T-cell (primary cell): ENCODE measurements at places on chromosomes 6 and 20. TPM values are rescaled to one million over a fixed set of nuclear protein-coding genes. Genes with fewer than 3 reads are reported as not detected.

DNA sequence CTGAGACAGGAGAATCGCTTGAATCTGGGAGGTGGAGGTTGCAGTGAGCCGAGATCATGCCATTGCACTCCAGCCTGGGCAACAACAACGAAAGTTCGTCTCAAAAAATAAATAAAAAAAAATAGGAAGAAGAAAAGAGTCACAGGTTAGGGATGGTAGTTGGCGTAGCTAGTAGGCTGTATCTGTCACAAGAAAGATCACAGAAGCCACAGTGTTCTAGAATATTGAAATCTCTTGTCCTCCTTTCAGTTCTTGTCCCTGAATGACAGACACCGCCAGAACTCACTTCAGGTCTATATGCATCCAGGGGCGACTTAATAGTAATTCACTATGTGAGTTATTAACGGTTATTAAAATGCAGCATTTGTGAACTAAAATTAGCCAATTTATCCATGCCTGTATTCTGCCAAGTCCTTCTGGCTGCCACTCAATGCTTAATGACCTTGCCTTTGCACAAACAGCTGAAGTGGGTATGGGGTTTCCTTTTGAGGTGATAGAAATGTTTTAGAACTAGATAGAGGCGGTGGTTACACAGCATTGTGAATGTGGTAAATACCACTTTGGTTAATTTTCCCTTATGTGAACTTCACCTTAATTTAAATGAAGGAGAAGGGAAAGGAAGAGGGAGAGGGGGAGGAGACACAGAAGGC is 41.3 kb upstream of the ZMYND8 start:
- no peak for DNase-seq

DNA sequence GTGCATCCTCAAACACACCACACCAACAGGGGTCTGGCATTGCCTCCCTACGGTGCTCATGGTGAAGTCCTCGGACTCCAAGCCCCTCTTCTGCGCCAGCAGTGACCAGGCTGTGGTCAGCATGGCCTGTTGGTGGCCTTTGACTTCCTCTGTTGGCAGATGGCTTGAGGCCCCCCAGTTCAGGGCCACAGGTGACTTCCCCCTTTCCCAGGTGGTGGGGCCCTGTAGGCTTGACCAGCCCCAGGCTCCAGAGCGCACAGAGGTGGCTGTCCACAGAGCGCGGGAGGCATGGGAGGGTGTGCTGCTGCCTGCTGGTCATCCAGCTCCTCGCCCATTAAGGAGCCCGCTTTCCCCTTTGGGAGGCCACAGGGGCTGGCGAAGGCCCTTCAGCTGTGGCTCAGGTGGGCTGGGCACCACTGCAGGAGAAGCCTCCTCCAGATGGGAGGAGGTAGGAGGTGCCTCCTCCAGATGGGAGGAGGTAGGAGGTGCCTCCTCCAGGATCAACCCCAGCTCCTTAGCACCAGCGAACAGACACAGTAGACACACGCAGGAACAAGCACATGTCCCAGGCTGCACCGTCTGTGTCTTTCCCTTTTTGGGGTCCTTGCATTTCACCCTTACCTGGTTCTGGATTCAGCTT is 52.1 kb upstream of the BHLHE23 start:
- no peak for DNase-seq

The CST4 gene
- total RNA-seq, result not detected

DNA sequence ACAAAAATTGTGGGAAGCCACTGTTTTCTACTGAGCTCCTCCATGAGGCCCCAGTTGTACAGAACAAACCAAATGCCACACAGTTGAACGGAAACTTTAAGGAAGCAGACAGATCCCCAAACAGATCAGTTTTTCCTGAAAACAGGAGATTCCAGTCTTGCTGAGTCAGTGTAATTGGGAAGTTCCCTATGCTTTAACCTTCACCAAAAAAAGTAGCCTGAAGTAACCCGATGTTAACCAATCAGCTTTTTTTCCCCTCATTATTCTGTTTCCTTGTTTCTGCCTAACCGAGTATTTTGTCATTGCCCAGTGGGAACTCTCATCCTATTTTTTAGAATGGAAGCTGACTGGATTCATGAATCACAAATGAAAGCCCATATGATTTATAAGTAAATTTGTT is 36.7 kb downstream of the MARCKS start:
- DNase-seq, result no peak

DNA sequence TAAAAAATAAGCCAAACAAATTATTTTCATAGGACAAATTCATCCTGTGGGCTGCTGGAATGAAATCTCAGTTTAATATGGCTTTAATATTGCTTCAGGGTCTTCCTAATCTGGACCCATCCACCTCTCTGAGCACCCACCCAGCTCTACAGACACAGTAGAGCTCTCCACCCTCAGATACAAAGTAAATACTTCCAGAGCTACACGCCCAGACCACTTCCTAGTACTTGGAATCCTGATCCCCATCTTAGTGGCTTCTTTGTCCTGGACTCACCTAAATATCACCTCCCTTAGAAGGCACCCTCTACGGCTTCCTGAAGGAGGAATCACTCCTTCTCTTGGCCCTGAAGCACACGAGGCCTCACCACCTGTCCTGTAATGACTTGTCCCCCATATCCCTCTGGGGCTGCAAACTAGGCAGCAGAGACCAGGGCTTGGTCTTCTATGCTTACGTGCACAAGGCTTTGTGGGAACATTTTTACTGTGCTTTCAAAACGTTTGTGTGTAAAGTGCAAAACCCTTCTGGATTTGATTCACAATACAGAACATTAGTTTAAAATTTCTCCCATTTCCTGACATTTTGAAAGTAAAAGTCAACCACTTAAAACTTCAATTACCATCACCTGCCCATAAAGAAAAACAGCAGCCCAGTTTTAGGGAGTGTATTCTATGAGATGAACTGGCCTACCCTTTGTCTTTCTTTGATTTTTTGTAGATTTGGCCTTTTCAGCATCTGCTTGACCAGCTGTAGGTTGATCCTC is 2.4 kb downstream of the CTCFL start:
- no peak for DNase-seq

The ENPP1 gene
- 0.47 TPM for total RNA-seq

GRCh38 chr6:31042806-31043205 is 32.5 kb downstream of the MUC22 start:
- no peak for DNase-seq

DNA sequence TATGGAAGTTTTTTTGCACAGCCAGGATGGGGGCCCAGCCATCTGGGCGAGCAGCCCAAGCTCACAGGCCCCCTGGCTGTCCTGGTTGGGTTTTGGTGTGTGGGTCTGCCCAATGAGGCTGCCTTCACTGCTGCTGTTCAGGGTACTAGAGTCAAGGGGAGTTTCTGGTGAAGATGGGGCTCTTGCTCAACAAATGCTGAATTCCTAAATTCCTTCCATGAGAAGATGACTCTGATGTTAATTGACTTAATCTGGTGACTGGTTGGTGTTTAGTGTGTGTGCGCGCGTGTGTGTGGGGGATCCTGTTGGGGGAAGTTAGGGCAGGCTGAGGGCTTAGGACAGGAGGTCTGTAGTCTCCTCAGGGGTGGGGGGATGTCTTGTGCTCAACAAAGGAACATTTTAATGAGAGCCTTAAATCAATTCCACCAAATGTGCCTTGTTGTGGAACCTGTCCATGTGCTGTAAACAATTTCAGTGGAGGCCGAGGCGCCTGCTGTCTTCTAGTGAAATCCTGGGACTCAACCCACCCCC is 1.9 kb downstream of the PTK7 start:
- DNase-seq, result no peak

The NR2E1 gene
- total RNA-seq, result not detected

The KCNQ5 gene
- 4.3 TPM for total RNA-seq

The MYLK4 gene
- total RNA-seq, result 0.58 TPM
